ENCODE measurements at places on chromosomes 7 and 10. TPM values are rescaled to one million over a fixed set of nuclear protein-coding genes. Genes with fewer than 3 reads are reported as not detected.

The RARRES2 gene
- 99.8 TPM for total RNA-seq

The TUBGCP2 gene
- total RNA-seq, result 53.5 TPM

The CFAP69 gene
- 27.4 TPM for total RNA-seq

The CLCN1 gene
- not detected for total RNA-seq

The FFAR4 gene
- 0.18 TPM for total RNA-seq

The ANKRD16 gene
- 14.4 TPM for total RNA-seq

The SFTPD gene
- 2.6 TPM for total RNA-seq

The CHCHD3 gene
- 40.9 TPM for total RNA-seq

The SHTN1 gene
- total RNA-seq, result 45.8 TPM

The PRKAR2B gene
- total RNA-seq, result 12.4 TPM

The ODAD2 gene
- total RNA-seq, result 6.6 TPM

The TES gene
- total RNA-seq, result 96.6 TPM

The FAM237B gene
- not detected for total RNA-seq

The FAM25A gene
- total RNA-seq, result not detected

The UCMA gene
- total RNA-seq, result not detected

The FMC1 gene
- 17.8 TPM for total RNA-seq

The NANOS1 gene
- total RNA-seq, result 4.3 TPM

The PILRB gene
- total RNA-seq, result 72.4 TPM

The IL15RA gene
- total RNA-seq, result 11.7 TPM

The NEBL gene
- 29.0 TPM for total RNA-seq

The SAMD9 gene
- 4.2 TPM for total RNA-seq

All from prostate gland (tissue), 2 donors.